ENCODE measurements at places on chromosomes 5 and 9.

DNA sequence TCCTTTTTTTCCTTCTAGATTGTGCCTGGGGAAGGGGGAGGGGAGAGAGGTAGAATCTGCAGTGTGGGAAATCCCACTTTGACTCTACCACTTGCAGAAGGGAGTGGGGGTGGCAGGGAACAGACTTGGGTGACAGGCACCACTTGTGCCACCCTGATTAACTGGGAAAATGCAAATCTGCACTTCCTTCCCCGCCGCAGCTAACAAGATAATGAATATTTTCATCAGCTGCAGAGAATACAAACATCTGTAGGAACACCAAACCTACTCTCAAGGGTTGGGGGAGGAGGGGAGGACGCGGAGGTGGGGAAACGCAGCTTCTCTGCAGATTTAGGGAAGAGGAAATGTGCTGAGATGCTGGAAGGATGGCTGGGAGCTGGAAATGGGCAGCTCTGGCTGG, 73.5 kb downstream of the TRIM32 start:
- DNase-seq: no peak

- DNase-seq: no peak
Observed at GRCh38 chr9:89745601-89746376, 141.0 kb downstream of the GADD45G start.

DNA sequence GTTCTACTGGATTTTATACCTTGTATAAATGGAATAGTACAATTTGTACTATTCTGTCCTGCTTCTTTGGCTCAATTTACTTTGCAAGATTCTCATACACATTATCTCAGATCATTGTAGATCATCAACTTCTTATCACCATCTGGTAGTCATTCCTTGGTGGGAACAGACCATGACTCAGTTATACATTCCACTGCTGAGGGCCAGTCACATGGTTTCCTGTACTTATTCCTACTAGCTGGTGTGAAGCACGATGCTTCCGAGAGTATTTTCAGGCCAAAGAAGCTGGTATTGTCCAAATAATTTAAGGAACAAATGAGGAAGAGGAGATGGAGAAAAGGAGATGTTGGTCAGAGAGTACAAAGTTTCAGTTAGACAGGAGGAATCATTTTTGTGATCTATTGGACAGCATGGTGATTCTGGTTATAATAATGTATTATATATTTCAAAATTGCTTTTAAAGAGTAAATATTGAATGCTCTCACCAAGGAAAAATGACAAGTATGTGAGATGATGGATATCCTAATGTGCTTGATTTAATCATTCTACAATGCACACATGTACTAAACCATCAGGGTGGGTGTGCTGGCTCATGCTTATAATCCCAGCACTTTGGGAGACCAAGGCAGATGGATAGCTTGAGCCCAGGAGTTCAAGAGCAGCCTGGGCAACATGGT, 124.1 kb downstream of the SYK start:
- DNase-seq: no peak

DNA sequence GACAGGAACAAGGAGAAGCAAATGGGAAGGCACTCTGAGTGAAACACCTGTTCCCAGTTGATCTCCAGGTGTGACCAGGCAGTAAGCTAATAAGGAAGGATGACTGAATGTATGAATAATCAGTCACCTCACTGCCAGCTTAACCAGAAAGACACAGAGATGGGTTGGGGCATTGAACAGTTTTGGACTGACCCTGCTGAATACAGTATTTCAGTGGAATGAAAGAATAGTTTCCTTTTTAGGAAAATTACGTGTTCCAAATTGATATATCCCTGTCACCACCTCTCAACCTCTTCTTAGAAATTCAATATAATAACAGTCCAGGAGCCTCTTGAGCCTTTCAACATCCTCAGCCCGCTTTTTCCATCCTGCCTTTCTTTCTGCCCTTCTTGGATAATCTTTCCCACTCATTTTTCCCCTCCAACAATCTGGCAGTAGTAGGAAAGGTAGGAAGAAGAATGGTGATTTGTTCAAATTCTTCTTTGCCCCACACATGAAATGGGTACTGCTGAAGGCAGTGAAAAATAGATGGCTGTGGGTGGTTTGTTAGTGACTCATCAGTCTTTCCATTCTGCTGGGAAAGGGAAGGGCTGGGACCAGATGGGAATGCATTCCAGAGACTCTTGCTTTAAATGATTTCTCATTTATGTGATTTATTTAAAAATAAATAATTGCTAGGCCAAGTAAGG, 117.9 kb downstream of the ZSWIM6 start:
- DNase-seq: no peak

GRCh38 chr5:67648201-67648671, 451.6 kb upstream of the CD180 start:
- DNase-seq: no peak

GRCh38 chr5:1998716-1999317, 116.1 kb upstream of the IRX4 start:
- DNase-seq: no peak

DNA sequence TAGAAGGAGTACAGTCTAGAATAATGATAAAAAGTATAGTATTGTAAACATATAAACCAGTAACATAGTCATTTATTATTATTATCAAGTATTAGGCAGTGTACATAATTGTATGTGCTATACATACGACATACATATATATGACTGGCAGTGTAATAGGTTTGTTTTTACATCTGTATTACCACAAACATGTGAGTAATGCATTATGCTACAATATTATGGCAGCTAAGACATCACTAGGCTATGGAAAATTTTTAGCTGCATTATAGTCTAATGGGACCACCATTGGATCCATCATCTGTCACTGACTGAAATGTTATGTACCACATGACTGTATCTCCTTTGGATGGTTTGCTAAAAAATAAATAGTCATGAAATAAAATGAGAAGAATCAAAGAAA, 530.0 kb downstream of the PRR16 start:
- DNase-seq: no peak

DNA sequence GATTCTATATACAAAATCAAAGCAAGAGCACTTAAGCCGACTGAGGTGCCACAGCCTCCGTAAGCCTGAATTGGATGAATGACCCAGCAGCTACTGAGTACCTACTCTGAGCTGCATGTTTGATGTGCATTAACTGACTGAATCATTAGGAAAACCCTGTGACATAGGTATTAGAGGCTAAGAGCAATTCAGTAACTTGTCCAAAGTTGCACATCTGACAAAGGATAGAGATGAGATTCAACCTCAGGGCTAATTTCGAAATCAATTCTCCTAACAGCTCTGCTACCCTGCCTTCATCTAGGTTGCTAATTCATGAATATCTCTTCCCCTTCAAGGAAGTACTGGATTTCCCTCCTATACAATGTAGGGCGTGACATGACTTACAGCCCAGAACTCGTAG, 89.1 kb upstream of the GLIS3 start:
- no peak for DNase-seq

DNA sequence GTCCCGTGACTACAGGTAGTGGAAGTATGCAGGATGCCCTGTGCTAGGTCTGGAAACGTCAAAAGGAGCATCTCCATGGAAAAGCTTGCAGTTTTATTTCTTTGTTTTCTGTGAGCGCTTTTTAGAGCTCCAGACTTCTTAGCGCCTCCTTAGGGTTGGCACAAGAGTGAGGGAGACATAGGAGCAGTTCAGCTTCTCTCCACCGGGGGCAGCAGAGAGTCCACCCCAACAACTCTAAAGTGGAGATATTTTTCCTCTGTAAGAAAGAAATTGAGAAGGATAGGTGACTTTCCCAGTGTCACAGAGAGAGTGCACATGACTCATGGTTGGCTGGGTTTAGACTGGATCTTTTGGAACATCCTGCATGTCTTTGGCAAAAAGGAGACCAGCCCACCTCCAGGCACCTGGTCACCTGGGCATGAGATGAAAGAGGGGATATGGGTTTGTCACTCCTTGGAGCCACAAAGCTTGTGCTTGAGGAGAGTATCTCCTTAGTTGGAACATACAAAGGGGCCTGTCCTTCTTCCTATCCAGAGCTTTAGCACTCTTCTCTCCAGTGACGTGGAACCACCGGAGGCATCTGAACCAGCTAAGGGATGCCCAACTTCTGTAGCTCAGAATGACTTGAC, 637.7 kb downstream of the SEMA5A start:
- DNase-seq: no peak

DNA sequence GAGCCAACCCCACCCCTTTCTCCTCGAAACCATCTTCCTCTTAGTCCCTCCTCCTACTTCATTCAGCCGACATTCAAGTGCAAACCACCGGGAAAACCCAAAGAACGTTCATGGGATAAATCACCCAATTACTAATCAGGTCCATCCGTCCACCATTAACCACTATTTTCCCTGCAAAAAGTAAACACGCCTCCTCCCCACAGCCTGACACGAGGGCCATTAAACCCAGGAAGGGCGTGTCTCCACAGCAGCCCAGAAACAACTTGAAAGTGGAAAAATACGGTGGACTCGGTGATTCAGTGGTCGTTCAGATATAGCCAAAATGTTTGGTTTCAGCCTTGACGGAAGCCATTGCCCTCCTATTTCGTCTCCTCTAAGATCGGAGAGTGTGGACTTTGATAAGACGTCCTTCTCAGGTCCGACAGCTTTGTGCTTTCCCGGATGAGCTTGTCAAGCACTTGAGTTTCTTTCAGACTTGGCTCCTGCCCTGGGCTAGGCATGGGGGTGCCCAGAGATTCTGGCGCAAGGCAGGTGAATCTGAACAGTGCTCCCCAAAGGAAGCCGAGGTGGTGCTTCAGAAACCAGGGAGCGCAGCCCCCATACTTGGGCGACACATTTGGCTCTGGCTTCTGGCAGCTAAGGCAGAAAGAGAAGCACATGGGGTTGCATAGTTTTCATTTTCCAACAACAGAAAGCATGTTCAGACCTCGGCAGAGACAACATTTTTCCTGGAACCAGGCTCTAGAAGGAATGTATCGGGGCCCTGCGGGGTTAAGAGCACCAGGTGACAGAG, 56.6 kb downstream of the SMIM23 start:
- no peak for DNase-seq

DNA sequence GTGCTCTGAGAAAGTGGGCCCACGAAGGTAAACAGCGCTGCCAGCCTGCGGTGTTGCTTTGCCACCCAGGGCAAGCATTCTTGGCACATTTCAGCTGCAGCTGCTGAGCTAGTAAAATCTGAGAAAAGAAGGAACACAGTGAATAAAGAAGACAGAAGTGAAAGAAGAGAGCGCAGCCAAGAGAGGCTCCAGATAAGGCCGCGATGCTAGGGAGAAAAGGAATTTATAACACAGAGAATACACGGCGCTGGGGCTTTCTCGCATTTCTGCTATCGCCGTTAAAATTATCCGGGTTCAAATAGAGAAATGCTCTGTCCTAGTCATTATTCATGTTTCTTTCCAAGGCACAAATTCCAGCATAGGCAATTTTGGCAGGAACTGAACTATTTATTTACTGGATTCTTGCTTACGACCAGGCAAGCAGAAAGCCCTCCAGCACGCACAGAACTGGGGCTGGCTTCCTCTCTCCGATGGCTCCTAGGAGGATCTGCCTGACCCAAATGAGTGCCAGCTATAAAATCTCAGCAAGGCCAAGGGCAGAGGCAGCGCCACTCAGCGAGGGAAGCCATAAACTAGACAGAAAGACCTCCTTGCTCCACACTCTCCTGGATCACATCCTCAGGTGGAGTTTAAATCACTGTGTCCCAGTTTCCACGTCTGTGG, 111.2 kb downstream of the ATPSCKMT start:
- DNase-seq: no peak

- DNase-seq: no peak
Observed at GRCh38 chr9:479304-479970, 264.8 kb downstream of the DOCK8 start.

DNA sequence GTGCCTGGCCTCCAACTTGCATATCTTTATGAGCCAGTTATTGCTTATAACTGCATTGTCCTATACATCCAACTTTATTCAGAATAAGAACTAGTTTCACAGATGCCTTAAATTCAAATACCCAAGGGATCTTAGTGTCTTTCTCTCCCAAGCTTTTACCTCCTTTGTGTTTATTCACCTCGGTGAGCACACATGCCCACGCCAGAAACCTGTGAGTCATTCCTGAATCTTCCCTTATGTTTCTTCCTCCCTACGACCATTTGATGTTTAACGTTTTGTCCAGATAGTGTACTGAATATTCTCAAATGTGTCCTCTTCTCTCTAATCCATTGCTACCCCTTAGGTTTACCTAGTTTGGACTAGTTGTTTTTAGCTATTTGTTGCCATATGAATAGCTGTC, 55.5 kb upstream of the MEGF10 start:
- DNase-seq: no peak

DNA sequence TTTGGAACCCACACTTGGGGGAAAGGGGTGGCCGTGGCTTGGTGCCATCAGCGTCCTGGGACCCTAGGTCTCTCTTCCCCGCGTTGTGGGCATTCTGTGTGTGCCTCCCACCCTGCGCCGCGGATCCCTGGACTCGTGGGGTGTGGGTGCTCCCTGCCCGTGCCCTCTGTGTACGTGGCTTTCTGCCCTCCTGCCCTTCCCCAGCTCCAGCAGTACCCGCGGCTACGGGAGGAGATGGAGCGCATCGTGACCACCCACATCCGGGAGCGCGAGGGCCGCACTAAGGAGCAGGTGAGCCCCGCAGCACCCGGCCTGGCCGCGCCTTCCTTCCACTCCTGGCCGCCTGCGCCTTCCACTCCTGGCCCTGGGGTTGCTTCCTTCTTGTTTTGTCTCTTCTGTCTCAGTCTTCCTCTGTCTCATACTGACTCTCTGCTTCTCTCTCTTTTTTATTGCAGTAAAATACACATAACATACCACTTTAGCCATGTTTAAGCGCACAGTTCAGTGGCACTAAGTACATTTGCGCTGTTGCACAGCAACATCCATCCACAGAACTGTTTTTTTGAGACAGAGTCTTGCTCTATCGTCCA, 30.7 kb downstream of the DNM1 start:
- no peak for DNase-seq

GRCh38 chr5:172645271-172646055, 4.4 kb downstream of the NEURL1B start:
- DNase-seq: no peak

GRCh38 chr5:96074870-96075269, 113.2 kb upstream of the ELL2 start:
- no peak for DNase-seq

- no peak for DNase-seq
Observed at GRCh38 chr9:5230554-5230953, 665 bp upstream of the INSL4 start.

- no peak for DNase-seq
Observed at GRCh38 chr9:122164286-122164685, 4.6 kb downstream of the MORN5 start.

DNA sequence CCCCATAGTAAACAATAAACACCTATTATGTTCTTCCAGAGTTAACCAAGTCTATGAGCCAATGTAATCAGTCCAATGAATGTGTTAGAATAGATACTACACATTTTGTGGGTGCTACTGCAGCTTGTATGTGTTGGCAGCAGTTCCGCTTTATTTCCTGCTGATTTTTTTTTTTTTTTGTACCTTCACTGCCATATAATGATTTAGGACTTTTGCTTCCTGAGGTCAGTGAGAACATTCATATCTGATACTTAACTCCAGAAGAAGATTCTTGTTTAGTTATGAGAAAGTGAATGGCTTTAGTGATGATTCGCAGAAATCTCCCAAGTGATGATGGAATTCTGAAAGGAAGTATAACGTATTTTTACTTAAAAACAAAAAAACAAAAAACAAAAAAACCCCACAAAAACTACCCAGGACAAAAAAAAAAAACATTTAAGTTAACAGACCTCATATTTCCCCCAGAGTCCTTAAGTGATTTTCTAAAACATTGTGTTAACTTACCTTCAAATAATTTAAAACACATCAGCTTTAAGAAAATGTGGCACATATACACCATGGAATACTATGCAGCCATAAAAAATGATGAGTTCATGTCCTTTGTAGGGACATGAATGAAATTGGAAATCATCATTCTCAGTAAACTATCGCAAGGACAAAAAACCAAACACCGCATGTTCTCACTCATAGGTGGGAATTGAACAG, 24.7 kb upstream of the LMNB1 start:
- no peak for DNase-seq

- no peak for DNase-seq
Observed at GRCh38 chr5:173473288-173473687, 143.2 kb downstream of the BOD1 start.

Data from memory B cell (primary cell).